ENCODE measurements at places on chromosomes 13 and 19.
A peak's percentile ranks its signal among the peaks of the same experiment; 100 is the strongest.

DNA sequence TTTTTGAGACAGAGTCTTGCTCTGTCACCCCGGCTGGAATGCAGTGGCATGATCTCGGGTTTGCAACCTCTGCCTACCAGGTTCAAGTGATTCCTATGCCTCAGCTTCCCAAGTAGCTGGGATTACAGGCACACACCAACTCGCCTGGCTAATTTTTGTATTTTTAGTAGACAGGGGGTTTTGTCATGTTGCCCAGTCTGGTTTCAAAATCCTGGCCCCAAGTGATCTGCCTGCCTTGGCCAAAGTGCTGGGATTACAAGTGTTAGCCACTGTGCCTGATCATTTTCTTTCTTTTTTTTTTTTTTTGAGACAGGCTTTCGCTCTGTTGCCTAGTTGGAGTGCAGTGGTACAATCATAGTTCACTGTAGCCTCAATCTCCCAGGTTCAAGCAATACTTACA is 28.7 kb downstream of the ZMYM5 start:
- DNase-seq, result no peak

GRCh38 chr13:76470991-76471390 is 415.2 kb downstream of the KCTD12 start:
- DNase-seq, result no peak

- no peak for DNase-seq
Measured at GRCh38 chr13:36385489-36385888, 39.3 kb upstream of the SPART start.

DNA sequence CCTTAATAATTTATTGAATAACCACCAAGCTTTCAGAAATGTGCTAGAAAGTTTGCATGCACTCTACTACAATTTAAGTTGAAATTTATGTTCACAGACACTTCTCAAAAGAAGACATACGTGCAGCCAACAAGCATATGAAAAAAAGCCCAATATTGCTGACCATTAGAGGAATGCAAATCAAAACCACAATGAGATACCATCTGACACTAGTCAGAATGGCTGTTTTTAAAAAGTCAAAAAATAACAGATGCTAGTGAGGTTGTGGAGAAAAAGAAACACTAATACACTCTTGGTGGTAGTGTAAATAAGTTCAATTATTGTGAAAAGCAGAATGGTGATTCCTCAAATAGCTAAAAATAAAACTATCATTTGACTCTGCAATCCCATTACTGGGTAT is 308.8 kb upstream of the PCDH9 start:
- DNase-seq, result no peak

- no peak for DNase-seq
Measured at GRCh38 chr13:108342369-108343289, 73.1 kb downstream of the TNFSF13B start.

DNA sequence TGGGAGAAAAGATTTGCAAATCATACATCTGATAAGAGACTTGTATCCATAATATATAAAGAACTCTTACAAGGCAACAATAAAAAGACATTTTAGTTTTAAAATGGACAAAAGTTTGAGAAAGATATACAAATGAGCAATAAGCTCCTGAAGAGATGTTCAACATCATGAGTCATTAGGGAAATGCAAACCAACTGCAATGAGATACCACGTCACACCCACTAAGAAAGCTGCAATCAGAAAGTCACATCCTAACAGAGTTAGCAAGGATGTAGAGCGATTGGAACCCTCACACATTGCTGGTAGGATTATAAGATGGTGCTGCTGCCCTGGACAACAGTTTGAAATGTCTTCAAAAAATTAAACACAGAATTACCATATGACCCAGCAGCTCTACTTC is 50.3 kb downstream of the GSX1 start:
- no peak for DNase-seq

DNA sequence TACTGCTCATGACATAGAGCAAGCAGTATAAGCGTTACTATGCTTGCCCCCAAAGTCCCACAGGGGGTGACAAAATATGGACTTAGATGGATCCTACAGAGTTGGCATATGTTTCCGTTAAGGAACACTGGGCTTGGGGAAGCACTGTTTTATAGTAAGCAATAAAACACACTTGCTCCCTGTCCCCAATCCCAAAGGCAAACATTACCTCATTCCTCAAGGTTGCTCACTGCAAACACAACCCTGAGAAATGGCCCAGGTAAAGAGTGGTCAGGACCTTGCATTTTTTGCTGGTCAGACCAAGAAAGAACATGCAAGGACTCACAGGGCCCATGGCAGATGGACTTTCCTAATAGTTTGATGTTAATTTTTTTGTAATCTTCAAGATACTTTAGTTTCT is 32.3 kb downstream of the UGGT2 start:
- DNase-seq, result no peak

- no peak for DNase-seq
Measured at GRCh38 chr13:60572003-60572798, 175.2 kb downstream of the TDRD3 start.

- no peak for DNase-seq
Measured at GRCh38 chr13:42322806-42323205, 50.9 kb downstream of the AKAP11 start.

DNA sequence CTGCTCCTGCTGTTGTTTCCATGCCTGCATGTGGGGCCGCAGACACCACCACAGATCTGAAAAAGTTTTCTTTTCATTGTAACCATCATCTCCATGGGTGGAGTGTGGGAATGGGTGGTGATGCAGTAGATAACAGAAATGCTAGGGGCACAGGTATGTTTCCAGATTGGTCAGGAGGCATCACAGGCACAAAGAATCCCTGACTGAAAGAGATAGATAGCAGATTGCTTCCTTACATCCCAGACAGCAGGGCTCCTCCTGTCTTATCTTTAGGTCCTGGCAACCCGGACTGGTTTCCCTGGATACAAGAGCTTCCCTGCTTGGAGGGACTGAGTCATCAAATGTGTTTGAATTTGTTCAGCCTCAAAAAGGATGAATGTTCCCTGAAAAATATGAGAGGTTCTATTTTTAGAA is 1937.6 kb downstream of the PCDH9 start:
- no peak for DNase-seq

DNA sequence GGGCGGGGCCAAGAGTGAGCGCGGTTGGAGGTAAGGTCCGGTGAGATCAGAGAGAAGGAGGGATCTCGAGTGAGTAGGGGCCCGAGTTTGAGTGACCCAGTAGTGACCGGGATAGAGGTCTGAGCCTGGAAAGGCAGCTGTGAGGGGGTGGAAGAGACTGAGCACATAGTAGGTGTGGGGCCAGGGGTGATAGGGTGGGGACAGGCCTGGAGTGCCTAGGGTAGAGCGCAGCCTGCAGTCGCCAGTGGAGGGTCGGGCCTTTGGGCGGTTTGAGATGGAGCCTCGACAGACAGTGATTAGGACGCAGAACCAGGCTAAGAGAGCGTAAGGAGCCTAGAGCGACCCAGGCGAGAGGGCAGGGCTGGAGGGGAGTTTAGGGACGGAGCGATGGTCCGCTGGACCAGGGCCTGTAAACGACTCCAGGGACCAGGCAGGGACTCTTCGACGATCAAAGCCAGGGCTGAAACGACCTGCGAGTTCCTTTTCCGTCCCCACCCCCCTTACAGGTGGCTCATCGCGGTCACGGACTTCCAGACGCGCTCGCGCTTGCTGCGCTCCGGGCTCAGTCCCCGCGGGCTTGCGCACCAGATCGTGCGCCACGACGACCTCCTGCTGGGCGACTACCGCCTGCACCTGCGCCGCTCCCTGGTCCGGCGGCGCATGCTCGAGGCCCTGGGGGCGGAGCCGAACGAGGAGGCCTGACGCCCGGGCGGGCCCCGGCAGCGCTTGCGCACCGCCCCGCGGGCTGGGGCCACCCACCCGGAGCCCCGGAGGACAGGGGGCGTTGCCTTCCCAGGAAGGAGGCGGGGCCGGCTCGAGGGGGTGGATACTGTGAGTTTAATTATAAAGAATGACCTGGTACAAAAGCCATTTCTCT is 9.4 kb downstream of the C19orf81 start:
- DNase-seq, result peak; percentile 21

DNA sequence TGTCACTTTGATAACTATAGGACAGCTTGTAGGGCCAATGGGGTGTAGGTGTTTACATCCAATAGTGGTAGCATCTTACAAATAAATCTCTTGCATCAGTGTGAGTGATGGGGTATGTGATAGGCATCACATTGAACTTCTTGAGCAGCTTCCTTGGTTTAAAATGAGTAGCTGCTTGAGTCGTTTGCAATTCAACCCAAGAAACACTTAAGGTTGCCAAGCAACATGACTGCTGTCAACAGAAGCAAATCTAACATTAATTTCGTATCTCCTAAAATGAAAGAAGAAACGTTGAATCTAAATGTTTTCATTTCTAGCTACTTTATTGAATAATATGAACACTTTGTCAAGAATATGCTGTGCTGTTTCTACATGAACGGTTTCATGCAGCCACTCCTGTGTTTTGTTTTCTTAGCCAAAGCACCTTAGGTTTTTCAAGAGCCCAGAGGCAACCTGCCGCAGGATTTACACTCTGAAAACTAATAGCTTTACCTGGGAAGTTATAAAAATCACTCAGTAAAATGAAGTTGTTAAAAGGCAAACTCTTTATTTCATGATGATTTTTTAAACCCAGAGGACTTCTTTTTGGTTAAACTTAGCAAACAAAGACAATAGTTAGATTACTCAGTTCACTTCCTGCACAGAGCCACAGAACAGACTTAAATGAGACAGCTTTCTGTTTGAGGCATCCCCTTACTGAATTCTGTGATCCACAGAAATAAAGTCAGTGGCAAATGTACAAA is 305.2 kb downstream of the MTUS2 start:
- DNase-seq, result no peak

DNA sequence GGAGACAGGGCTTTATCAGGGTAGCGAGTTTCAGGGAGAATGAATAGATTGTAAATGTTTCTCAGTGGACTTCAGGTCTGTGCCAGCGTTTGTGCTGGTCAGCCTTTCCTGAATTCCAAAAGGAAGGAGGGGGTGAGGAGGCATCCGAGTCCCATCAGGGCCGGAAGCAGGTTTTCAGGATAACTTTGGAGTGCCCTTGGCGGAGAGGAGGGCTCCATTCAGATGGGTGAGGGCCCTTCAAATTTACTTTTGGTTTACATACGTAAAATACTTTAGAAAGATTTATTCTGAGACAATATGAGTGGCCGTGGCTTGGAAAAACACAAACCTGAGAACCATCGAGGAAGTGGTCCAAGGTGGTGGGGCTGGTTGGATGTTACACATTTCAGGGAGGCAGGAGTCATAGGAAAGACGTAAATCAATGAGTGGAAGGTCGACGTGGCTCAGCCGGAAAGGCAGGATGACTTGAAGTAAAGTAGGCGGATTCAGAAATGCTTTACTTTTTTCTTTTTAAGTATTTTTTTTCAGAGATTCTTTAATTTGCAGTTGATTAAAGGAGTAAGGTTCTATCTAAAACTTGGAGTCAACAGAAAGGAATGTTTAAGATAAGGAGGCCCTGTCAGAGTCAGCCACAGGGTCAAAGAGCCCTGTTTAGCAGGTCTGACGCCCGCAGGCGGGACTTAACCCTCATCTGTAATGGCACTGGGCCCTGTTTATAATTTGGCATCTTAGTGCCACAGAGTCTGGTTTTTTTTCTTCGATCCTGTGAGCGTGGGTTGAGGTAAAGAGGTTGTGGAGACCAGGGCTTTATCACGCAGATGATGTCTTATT is 32.8 kb downstream of the ATP11A start:
- no peak for DNase-seq

- no peak for DNase-seq
Measured at GRCh38 chr19:16233836-16234551, 36.3 kb downstream of the AP1M1 start.

- DNase-seq, result no peak
Measured at GRCh38 chr13:30792285-30793000, 57.1 kb downstream of the ALOX5AP start.

DNA sequence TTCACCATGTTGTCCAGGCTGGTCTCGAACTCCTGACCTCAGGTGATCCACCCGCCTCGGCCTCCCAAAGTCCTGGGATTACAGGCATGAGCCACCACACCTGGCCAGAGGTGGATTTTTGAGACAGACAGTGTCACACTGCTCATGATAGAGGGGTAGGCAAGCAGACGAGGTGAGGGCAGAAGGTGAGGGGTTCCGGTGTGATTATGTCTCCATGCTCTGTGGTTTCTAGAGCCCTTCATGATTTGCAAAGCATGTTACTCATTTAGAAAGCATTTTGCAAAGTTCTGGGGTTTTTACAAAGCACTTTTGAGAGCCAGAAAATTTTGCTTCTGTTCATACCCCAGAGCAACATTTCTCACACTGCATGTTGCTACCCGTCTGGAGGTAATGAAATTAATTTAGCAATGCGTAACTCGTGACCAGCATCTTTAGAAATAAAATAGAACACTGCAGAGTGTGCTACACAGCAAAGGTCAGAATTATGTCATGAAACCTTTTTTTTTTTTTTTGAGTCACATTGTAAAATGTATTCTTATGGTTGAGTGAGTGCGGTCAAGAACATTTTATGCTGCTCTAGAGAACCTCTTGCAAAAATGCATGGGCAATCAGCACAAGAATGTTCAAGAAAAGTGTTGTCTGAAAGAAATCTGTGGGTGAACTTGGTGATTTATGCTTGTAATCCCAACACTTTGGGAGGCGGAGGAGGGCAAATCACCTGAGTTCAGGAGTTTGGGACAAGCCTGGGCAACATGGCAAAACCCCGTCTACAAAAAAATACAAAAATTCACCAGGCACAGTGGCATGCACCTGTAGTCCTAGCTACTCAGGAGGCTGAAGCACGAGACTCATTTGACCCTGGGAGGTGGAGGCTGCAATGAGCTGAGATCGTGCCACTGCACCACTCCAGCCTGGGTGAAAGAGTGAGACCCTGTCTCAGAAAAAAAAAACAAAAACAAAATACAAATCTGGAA is 58.0 kb downstream of the MAP4K1 start:
- no peak for DNase-seq

- no peak for DNase-seq
Measured at GRCh38 chr13:114119196-114119595, 13.2 kb downstream of the RASA3 start.

DNA sequence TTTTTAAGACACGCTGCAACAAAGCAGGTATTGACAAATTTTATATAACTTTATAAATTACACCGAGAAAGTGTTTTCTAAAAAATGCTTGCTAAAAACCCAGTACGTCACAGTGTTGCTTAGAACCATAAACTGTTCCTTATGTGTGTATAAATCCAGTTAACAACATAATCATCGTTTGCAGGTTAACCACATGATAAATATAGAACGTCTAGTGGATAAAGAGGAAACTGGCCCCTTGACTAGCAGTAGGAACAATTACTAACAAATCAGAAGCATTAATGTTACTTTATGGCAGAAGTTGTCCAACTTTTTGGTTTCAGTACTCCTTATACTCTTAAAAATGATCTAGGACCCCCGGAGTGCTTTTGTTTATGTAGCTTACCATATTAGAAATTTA is 1.2 kb downstream of the BRCA2 start:
- no peak for DNase-seq

- no peak for DNase-seq
Measured at GRCh38 chr13:59658738-59659330, 504.9 kb downstream of the DIAPH3 start.

- peak; percentile 93 for DNase-seq
Measured at GRCh38 chr19:36214386-36215275, at the start of the genes ZNF146 and ZNF565. Gene ZNF146, plus strand, starts transcription at chr19:36215106. Its CDS starts 21,335 bp downstream, at chr19:36236441. Gene ZNF565, minus strand, starts transcription at chr19:36214665. Its CDS starts 12,680 bp downstream, at chr19:36201985.

Data from activated CD4-positive, alpha-beta T cell treated with anti-CD3 and anti-CD28 coated beads, Interleukin-2, amount 50 U/mL, for 4 hours (primary cell).